ENCODE measurements at places on chromosomes 1 and 21.
A peak's percentile ranks its signal among the peaks of the same experiment; 100 is the strongest.

- no peak for ATAC-seq
Observed at GRCh38 chr1:212463565-212464285, 31.0 kb downstream of the NENF start.

DNA sequence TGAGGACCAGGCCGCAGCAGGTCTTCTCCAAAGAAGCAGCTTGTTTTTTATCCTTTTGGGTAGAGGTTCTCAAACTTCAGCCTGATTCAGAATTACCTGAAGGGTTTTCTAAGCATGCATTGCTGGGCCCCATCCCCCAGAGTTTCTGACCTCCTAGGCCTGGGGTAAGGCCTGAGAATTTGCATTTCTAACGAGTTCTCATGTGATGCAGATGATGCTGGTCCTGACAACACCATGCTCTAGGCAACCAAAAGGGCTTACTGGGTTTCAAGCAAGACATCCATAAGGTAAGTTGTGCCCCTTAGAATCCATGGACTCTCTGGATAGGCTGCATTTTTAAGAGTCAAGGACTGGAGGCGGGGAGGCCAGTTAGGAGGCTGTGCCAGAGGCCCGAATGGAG lies 295.1 kb downstream of the HHIPL2 start:
- ATAC-seq, result no peak

DNA sequence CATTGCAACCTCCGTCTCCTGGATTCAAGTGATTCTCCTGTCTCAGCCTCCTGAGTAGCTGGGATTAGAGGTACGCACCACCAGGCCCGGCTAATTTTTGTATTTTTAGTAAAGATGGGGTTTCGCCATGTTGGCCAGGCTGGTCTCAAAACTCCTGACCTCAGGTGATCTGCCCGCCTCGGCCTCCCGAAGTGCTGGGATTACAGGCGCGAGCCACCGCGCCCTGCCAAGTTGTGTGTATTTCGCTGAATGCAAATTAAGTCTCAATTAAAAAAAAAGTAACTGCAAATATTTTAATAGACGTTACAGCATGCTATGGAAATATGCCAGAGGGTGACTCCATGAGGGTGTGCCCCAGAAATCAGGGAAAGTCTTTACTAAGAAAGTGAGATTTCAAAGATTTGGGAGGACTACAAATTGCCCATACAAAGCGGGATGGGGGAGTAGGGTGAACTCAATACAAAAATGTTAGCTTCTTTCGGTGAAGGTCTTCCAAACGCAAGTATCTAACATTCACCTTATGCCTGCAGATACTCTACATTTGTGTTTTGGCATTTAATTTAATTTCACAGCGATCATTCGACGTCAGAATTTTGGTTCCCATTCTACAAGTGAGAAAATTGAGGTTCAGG lies 85.6 kb downstream of the NKAIN1 start:
- no peak for ATAC-seq

GRCh38 chr1:26696119-26696653 lies 371 bp downstream of the ARID1A start:
- ATAC-seq, result no peak

GRCh38 chr1:35261412-35262120 lies 6.9 kb upstream of the ZMYM4 start:
- ATAC-seq, result no peak

DNA sequence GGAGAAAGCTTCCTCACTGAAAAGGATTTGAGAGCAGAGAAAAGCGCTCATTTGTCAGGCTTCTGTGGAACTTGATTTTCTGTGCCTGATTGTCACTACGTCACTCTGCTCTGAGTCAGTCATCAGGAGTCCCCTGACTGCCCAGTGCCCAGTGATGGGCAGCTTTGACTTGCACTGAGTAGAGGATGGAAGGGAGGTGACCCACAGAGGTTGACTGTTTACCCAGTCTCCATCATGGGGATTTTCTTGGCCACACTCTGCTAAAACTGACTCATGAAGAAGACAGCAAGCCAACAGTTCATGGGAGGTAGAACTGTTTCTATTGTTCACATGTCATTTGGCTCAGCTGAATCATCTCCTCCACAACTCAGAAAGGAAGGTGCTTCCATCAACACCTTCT lies 82.1 kb upstream of the DUSP10 start:
- ATAC-seq, result peak; percentile 80

GRCh38 chr1:246680190-246680589 lies 44.0 kb upstream of the SCCPDH start:
- no peak for ATAC-seq

DNA sequence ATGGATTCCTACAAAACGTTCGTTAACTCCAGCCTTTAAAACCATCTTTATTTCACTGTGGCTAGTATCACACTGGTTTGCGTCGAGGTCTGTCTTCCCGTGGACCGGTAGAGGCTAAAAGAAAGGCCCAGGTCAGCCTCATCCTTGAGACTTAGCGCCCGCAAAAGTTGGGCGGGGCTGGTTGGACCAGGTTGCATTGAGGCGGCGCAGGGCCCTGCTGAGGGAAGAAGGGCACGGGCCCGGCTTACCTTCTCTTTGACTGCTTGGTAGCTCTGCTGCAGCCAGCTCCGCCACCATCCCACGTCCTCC lies 455 bp downstream of the BSDC1 start:
- ATAC-seq, result peak; percentile 25

DNA sequence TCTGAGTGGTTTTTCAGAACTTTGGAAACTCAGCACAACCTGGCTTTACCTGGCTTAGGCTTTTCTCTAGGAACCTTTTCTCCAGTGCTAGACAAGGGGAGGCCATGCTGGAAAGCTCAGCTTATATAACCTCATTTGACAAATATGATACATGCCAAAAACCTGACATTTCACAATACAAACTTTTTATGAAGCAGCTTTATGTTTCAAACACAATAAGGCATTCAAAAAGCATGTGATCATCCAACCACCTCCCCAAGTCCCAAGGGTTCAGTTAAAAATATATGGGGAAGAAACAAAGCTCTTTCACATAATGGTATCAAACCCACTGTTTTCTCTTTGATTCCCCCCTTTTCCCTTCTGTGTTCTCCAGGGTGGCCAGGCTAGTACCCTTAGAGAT lies 63.7 kb downstream of the ZC3H11B start:
- ATAC-seq, result no peak

- peak; percentile 78 for ATAC-seq
Observed at GRCh38 chr1:57164584-57164983, 198.8 kb upstream of the C8B start.

- no peak for ATAC-seq
Observed at GRCh38 chr1:4792565-4792964, 138.2 kb downstream of the AJAP1 start.

DNA sequence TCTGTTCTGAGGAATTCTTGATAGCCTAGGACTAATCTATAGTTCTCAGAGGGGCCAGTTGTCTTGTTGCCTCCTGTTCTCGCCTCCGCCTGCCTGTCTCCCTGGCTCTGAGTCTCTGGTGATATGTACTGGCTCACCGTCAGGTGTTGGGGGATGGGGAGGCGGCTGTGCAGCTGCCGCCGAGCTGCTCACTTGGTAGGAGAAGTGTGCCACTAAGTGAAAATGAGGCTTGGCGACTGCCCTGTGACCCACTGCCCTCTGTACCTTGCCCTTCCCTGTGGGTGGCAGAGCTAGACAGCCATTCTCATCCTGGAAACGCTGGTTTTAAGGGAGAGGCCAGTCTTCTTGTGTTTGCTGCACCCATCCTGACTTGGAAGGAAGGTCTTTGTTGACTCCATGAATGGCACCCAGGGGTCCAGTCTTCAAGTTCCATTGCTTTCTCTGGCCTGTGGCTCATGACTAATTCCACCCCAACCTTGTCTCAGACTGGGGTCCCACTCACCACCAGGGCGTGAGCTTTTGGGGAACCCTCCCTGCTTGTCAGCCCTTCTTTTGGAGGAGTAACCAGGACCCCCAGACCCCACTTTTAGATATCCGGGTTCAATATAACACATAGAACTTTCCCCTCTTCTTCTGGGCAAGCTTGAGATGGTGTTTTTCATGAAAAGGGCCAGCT lies 120.6 kb downstream of the CACNA1E start:
- ATAC-seq, result no peak

DNA sequence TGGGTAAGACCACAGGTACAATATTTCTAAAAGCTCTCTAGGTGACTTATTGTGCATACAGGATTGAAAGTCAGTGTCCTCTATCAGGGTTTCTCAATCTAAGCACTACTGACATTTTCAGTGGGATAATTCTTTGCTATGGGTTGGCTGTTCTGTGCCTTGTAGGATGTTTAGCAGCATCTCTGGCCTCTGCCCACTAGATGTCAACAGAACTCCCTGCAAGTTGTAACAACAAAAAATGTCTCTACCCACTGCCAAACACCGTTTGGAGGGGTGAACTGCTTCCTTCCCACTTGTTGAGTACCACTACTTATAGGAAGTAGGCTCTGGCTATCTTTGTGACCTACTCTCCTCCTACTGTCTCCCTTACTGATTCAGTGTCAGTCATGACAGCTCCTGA lies 90.1 kb upstream of the ZRANB2 start:
- ATAC-seq, result no peak

GRCh38 chr21:45140346-45140940 lies 66.1 kb downstream of the ADARB1 start:
- peak; percentile 83 for ATAC-seq

GRCh38 chr1:20660847-20661206 lies 342 bp downstream of the DDOST start:
- peak; percentile 0 for ATAC-seq

GRCh38 chr1:3319874-3320245 lies 134.6 kb upstream of the ARHGEF16 start:
- peak; percentile 77 for ATAC-seq

DNA sequence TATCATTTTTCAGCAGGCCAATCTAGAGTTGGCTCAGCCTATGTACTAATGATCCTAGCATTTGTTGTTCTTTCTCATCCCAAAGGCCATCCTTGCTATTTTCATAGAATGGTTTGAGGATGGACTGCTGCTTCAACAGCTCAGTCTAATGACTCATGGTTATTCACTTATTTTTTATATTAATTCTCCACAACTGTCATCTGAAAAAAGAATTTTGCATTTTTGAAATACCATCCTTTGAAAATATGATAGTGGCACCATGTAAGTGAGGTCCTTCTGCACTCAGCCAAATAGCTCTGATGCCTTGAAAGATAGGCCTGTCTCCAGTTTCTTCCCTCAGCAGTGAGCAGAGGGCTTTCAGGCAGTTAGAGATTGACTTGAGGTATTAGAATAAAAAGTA lies 377.5 kb downstream of the LMO4 start:
- ATAC-seq, result no peak

DNA sequence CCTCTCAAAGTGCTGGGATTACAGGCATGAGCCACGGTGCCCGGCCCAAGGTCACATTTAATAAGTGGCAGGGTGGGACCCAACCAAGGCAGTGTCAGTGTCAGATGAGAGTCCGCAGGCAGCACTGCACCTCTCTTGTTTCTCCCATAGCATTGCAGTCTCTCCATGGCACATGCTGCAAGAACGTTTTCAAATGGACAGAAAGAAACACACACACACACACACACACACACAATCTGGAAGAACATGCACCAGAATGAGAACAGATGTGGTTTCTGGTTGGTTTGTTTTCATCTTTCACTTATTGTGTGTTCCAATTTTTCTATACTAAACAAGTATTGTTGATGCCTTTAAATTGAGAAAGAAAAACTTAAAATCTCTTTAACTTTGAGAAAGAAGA lies 126.5 kb downstream of the SYF2 start:
- ATAC-seq, result no peak

- no peak for ATAC-seq
Observed at GRCh38 chr1:214662223-214662785, 59.3 kb downstream of the CENPF start.

- ATAC-seq, result no peak
Observed at GRCh38 chr1:116255486-116256285, 117.4 kb upstream of the ATP1A1 start.

DNA sequence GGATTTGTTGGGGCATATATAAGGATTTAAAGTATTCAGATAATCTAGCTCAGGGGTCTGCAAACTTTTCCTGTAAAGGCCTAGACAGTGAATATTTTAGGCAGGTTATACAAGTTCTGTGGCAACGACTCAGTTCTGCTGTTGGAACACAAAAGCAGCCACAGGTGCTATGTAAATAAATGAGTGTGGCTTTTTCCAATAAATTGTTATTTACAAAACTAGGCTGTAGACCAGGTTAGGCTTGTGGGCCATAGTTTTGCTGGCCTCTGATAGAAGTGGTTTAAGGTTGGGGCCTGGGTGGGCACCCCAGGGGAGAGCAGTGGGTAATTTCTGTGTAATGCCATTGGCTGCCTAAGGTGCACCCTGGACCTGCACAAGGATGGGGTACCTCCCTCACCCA lies 16.9 kb upstream of the IGFN1 start:
- ATAC-seq, result no peak

DNA sequence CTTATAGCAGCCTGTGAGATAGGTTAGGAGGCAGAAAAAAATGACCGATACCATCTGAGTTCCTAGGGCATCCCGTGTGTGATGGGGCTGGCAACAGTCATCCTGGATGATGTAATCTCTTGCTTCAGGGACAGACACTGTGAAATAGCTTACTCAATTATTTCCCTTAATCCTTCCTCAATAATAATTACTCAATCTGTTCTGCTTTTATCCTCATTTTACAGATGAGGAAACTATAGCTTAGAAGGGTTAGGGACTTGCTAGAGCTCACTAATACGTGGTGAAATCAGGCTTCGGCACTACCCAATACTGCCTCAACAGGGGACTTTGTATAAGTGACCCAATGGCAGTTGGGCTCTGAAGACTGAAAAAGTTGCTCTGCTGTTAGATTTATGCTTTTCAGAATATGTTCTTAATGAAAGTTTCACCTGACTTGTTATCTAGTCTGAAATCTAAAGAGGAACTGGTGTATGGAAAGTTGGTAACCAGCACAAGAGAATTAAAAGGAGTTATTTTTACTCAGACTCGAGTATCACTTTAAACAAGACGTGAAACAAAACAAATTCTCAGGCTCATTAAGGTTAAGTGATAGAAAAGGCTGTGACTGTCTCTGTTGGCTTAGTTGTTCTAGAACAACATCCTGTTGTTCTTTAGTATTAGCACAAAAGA lies 14.4 kb downstream of the CD55 start:
- ATAC-seq, result peak; percentile 50

DNA sequence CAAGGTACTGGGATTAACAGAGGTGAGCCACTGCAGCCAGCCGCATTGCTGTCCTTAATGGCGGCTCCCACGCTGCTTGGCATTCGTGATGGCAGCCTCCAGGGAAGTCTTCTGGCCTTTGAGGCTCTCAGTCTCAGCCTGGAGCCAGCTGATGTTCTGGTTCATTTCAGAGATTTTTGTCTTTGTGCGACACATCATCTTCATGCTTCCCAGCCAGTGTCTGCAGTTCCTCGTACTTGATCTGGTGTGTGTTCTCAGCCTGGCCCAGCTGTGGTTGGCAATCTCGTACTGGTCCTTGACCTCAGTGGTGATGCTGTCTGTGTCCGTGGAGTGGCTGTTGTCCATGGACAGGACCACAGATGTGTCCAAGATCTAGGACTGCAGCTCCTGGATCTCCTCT lies 11.7 kb downstream of the SNRPE start:
- ATAC-seq, result no peak

GRCh38 chr21:42612390-42612789 lies 41.0 kb upstream of the PDE9A start:
- ATAC-seq, result no peak

- no peak for ATAC-seq
Observed at GRCh38 chr1:205144046-205144720, 22.4 kb upstream of the RBBP5 start.
